ENCODE measurements at places on chromosomes 1 and 21.

DNA sequence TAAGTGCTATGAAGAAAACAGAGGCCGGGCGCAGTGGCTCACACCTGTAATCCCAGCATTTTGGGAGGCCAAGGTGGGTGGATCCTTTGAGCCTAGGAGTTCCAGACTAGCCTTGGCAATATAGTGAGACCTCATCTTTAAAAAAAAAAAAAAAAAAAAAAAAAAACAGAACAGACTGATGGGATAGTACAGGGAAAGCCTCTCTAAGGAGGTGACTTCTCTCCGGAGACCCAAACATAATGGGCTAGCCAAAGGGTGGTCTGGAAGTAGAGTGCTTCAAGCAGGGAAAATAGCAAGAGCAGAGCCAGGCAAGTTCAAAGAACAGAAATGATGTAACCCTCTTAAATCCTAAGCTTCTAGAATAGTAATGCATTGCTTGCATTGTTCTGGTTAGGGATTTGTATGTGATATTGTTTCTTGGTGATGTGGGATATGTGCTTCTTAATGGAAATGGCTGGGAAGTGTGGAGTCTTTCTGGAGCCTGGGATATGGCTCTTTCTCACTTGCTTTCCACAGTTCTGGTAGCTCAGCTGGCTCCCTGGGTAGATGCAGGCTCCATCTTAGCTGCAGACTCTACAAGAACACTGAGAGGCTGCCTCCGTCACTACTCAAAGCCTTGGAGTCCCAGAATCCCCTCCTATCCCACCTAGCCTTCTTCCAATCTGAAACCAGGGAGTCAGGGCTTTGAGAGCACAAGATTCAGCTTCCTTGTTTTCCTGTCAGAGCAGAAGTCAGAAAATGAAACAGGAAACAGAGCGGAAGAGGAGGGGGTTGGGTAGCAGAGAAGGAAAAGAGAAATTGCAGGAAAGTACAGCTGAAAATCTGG, 1.9 kb upstream of the PIGV start:
- DNase-seq, result no peak

DNA sequence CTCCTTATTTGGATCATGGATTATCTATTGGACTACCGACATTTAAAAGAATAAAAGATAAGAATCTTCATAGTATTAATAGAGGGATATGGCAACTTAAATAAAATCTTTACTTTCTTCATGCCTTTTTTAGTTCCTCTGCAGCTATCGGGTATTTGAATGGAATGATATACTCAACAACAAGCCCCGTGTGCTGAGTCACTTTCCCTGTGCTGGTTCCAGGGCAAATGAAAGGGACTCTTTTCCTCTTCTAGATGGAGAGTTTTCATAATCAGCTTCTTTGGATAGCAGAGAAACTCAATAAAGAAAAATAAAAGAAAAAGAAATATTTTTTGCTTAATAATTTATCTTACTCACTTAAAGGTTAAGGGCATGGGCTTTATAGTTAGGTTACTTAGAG, 213.7 kb downstream of the LRRC40 start:
- DNase-seq, result no peak

- DNase-seq, result peak; percentile 18
Observed at GRCh38 chr1:203996126-203996525, 76.8 kb upstream of the SOX13 start.

GRCh38 chr1:30123036-30123435, 600.3 kb downstream of the MATN1 start:
- DNase-seq, result no peak

All from urinary bladder (tissue), 4 donors.